ENCODE measurements at places on chromosomes 1 and 21.

DNA sequence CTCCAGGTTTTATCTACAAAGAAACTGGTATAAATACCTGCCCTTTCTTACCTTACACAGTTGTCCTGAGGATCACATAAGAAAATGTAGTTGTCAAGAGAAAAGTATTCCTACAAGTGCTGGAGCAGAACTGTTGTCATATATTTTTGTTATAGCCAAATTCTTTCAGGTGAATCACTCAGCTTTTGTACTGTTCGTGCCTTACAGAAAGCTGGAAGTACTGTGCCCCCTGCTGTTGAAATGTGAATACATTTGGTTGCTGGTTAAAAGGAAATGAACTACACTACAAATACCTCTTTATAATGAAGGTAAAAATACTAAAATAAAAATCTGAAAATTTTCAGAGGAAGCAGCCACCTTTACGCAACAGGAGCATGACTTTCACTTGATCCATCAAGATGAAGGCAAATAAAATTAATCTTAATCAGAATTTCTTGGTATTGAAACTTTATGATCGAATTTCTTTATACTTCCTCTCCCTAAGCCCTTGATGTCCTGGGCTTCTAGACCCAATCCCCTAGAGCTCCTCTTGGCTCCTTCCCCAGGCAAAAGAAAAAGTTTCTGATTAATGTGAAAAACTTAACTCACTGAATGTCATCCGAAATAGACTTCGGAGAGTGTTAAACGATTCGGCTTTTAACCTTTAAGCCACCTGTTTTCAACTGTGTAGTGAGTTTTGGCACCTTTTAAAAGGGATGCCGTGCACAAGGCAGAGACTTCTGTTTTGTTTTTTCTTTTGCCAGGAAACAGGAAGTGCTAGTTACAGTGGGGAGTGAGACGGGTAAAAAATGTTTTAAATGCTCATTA is 12.5 kb downstream of the CHML start:
- peak; percentile 53 for DNase-seq

DNA sequence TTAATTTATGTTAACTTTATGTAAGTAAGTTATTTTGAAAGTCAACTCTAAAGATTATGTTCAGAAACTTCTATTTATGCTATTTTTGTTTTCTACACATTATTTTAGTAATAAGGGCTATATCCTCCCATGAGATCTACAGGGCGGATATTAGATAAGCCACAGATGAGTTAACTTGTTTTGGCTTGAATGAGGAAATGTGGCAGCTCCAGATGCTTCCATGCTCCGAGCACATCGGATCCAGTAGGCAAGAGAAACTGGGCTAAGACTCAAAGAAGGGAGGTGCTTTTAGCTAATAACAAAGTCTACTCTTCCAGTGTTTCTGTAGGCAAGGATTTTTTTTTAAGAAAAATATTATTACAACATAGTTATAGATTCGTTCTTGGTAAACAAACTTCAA is 20.0 kb upstream of the LAMC1 start:
- DNase-seq = peak; percentile 54

GRCh38 chr1:38818175-38818976 is 41.2 kb downstream of the RRAGC start:
- no peak for DNase-seq

GRCh38 chr1:184624051-184624450 is 130.6 kb downstream of the EDEM3 start:
- DNase-seq = peak; percentile 67

- DNase-seq = no peak
Measured at GRCh38 chr1:209748620-209749019, 7.2 kb upstream of the TRAF3IP3 start.

GRCh38 chr1:59455206-59455605 is 158.3 kb downstream of the FGGY start:
- DNase-seq = peak; percentile 10

DNA sequence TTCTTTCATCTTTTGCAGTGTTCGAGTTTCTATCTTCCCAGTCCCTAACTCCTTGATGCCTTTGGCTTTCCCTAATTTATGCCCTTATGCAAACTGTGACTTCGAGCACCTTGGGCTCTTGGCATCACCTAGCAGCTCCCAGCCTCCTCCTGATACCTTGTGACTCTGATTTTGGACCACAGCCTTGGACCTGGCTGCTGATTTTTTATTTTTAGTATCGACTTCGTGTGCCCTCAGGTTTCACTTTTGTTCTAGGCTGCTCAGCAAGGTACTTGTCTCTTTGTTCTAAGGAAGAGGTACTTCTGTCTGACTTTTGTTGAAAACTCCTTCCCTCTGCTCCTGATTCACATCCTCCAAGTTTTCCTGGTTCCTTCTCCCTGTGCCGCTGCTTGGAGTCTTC is 69.6 kb upstream of the KCNK1 start:
- DNase-seq = no peak

- DNase-seq = no peak
Measured at GRCh38 chr1:61322769-61323168, 240.4 kb downstream of the NFIA start.

GRCh38 chr1:20578062-20578461 is 10.8 kb upstream of the CDA start:
- no peak for DNase-seq

- DNase-seq = no peak
Measured at GRCh38 chr1:11592752-11593151, 61.5 kb downstream of the FBXO2 start.

- DNase-seq = no peak
Measured at GRCh38 chr1:198212126-198212525, 55.3 kb downstream of the NEK7 start.

DNA sequence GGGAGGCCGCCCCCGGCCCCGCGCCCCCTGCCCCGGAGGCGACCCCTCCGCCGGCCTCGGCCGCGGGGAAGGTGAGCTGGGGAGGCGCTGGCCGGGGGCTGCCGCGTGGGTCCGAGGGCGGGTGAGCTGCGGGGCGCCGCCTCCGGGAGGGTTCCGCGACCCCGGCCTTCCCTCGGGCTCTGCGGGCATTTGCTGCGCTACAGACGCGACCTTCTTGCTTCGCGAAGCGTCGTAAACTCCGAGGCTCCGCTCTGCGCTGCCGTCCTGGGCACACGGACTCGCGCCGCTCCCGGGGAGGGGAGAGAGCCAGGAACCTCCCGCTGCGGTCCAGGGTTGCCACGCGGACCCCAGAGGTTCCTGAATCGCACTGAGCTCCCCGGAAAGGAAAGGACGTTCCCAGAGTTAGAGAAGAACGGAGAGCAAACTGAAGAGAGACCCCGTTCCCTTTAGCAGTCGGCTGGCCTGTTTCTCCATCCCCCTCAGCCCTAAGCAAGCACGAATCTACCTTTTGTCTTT is 345 bp downstream of the SLX9 start:
- no peak for DNase-seq

DNA sequence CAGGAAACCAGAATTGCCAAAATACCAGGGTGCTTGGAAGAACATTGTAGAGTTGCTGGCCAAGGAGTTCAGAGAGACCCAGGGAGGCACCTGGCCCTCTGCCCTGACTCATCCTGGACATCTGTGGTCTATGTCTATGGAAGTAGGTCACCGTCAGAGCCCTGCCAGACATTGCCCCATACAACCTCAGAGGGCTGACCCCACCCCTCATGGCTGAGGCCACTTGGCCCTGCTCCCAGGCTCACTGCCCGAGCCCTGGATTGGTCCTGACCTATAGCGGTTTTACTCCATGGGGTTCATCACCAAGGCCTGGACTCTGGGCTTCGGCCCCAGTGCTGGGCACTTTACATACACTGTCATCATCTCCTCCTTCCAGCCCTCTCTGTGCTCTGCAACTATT is 233.1 kb downstream of the PTPRU start:
- DNase-seq = no peak

GRCh38 chr1:185039726-185040407 is 5.5 kb upstream of the RNF2 start:
- no peak for DNase-seq

DNA sequence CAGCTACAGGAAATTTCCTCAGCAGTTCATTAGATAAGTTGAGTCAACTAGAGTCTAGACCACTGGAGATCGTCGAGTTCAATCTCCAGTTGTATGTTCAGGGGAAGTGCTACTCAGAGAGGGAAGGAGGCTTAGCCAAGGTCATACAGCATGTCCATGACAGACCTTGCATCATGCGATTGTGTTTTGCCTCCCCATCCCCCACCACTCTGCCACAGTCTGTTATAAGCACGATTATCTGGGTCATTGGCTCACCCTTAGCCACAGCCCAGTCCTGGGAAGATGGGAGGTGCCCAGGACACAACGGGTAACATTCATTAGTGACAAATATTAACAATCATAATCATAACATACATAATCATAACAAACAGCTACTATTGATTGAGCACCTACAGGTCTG is 18.9 kb upstream of the GRIK3 start:
- no peak for DNase-seq

DNA sequence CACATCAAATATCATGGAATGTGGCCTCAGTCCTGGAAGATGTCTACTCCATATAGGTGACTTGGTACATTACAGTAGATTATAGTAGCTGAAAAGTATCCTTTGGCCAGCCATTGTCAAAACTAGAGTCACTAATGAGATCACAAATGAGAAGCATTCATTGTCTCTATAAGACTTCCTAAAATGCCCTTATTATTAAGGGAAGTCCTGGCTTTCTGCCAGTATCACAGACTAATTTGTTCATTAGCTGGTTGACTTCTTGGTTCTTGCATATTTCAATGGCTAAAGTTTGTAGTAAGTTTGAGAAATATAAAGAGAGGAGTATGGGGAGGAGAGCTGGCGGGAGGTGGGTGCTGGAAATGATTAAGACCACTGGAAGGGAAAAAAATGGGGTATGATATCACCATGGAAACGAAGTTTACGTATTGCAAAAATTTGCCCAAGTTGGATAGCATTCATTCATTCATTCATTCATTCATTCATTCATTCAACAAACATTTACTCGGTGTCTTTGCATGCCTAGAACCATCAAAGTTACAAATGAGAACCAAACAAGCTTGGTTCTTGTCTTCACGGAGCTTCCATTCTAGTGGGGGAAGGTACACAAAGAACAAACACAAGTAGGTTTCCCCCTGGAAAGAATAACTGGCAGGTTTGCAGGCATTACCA is 11.7 kb upstream of the B3GALNT2 start:
- DNase-seq = no peak

GRCh38 chr1:35797380-35797779 is 10.4 kb upstream of the AGO4 start:
- DNase-seq = no peak

- DNase-seq = peak; percentile 48
Measured at GRCh38 chr1:93081716-93082115, 2.6 kb downstream of the MTF2 start.

- no peak for DNase-seq
Measured at GRCh38 chr1:40696294-40696693, 4.8 kb downstream of the NFYC start.

DNA sequence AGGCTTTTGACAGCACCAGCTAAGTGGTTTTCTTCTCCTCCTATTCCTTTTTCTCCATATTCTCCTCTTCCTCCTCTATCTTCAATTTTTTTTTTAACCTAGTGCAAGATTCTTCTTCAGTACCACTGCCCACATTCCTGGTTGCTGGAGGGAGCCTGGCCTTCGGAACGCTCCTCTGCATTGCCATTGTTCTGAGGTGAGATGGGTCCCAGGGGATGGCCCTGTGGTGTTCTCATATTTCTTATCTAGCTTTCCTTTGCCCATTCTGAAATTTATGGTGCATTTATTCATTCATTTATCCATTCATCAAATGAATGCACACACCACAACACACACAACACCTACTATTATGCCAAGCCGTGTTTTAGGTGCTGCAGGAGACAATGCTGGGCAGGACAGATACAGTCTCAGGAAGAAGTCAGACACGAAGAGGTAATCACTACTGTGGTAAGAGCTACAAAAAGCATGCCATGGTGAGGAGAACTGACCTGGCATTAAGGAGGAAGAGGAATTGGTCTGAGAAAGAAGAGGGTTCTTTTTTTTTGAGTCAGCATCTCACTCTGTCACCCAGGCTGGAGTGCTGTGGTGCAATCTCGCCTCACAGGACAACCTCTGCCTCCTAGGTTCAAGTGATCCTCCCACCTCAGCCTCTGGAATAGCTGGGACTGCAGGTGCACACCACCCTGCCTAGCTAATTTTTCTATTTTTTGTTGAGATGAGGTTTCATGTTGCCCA is 47.5 kb upstream of the TDRD10 start:
- no peak for DNase-seq

GRCh38 chr1:84665703-84666317 is 24.5 kb downstream of the SSX2IP start:
- peak; percentile 62 for DNase-seq

GRCh38 chr1:173954179-173954578 is 37.1 kb upstream of the SERPINC1 start:
- no peak for DNase-seq

DNA sequence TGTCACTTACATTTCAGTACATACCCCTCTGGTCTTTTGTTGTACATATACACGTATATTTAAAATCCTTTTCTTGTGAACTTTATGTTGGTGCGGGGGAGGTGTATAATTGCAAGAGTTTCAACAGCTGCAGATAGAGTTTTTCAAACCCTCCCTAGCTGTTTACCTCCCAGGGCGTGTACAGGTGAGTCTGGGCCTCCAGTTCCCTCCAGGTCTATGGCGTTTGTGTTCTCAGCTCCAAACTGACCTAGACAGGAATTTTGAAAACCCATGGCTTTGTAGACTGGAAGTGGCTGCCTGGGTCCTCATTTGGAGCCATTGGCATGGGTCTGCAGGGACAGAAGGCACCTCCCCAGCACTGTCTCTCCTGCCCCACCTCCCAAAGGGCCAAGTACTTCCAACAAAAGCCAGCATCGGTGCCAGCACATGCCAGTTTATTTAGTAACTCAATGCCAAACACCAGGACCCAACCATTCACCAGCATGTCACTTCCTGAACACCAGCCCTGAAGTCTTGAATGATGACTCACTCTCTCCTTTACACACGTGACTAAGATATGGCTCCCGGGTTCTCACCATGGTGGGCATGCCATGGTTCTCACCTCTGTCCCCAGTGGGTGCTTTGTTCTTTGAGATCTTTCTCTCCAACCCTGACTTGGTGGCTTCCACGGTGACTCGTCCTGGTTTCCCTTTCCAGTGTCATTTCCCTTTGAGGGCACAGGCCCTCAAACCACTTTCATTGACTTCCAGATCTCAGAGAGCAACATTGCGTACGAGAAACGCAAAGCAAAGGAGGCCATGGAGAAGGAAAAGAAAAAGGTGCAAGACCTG is 57.3 kb upstream of the EFHD2 start:
- DNase-seq = no peak

- peak; percentile 80 for DNase-seq
Measured at GRCh38 chr1:78649628-78650027, at the start of gene IFI44. IFI44 (plus strand) TSS chr1:78649831; CDS start chr1:78650196, 365 bp downstream.

- peak; percentile 17 for DNase-seq
Measured at GRCh38 chr1:39892601-39893595, 8.8 kb downstream of the MYCL start.

- DNase-seq = no peak
Measured at GRCh38 chr1:36579039-36579438, 96.3 kb upstream of the CSF3R start.

- DNase-seq = peak; percentile 66
Measured at GRCh38 chr21:27423038-27423437, 456.1 kb upstream of the ADAMTS5 start.

All from fibroblast of the conjunctiva (primary cell).